ENCODE measurements at places on chromosomes 11 and 22. TPM values are rescaled to one million over a fixed set of nuclear protein-coding genes. Genes with fewer than 3 reads are reported as not detected.

Gene SOX6
- total RNA-seq: 47.3 TPM

Gene HPX
- total RNA-seq: 1.3 TPM

Gene CLMP
- 6.8 TPM for total RNA-seq

Gene SCN2B
- total RNA-seq: 0.25 TPM

Gene SORL1
- 74.2 TPM for total RNA-seq

Gene OR51F2
- total RNA-seq: not detected
